Dorsolateral prefrontal cortex (tissue), 122 donors: ENCODE measurements at places on chromosomes 2 and 18.

GRCh38 chr2:71801969-71802368 lies 345.7 kb downstream of the CYP26B1 start:
- DNase-seq, result peak; percentile 67

GRCh38 chr2:150261691-150262090 lies 225.8 kb downstream of the RND3 start:
- DNase-seq, result no peak

- no peak for DNase-seq
These were observed 374.0 kb upstream of the SLC14A2 start for GRCh38 chr18:45241271-45241670.

DNA sequence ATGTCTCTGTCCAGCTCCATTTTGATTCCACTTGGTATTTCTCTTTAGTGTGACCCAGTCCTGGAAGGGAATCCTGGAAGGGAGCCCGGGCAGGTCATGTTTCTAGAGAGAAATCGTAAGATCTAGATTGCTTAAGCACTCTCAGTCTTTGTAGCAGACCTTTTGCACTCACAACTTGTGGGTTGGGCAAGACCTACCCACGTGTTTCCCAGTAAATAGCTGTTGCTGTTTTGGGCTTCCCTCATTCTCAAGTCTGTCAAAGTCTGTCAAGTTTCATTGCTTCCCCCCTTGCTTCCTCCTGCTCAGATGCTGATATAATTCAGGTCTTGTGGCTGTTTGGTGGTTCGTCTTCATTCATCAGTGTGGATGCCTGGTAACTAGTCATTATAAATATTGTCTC lies 17.4 kb upstream of the NEMP2 start:
- DNase-seq, result no peak

GRCh38 chr2:236049981-236050380 lies 118.2 kb downstream of the GBX2 start:
- no peak for DNase-seq

DNA sequence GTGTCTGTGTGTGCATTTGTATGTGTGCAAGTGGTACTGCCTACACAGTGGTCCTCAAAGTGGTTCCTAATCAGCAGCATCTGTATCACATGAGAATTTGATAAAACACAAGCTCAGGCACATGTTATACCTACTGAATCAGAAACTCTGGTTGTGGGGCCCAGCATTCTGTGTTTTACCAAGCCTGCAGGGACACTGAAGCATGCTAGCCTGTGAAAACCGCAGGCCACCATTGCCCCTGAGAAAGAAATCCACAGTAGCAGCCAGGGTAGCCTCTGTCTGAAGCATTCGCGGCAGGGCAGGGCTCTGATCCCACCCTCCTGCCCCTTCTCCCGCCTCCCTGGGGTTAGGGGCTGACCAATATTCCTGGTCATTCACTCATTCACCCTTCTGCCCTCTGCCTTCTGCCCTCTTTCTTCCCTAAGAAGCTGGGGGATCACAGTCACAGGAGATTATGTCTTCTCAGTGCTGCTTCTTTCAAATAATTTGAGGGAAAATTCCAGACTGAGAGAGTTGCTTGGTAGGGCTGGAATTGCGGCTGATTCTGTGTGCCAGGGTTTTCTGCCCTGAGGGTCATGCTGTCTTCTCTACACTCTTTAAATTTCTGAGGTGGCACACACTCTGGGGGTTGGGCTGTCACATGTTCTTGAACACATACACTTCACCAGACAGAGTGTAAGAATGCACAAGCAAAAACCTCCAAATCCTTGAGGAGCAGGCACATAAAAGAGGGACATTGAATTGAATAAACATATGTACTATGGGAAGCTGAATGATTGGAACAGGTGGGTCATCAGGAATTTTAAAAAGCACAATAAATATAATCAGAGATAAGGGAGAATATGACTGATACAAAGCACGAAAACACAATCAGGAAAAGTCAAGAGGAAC lies 126.6 kb upstream of the SEC11C start:
- no peak for DNase-seq
